Dorsolateral prefrontal cortex (tissue), 122 donors: ENCODE measurements at places on chromosomes 7 and 10.

DNA sequence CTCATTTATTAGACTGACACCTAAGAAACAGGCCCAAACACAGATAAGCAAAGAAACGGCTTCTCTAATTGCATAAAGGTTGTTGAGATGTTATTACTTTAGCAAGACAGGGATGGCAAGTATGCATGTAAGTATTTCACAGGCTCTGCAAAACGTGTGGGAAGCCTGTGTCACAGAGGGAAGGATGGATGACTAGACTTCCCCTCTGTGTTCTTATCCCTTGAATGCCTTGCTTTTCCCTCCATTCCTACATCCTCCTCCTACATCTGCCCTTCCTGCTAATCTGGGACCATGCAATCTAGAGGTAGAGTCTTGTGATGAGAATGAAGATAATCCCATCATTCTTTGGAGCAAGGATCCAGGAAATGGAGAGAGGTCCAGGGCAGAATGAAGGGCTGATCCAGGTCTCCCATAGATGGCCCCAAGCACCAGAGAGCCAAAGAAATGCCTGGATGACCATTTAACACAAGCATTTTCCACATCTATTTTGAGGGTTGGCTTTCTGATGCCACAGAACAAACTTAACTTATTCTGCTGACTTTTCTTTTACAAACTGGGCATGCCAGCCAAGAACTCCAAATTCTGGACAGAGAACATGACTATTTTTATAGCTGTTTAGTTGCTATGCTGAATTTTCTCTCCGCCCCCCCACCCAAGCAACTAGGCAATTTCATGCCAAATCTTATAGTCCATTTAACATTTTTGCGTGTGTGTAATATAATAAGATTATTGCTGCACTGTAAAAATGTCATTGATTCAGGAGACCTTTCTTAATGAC lies 48.1 kb downstream of the NRP1 start:
- no peak for DNase-seq

DNA sequence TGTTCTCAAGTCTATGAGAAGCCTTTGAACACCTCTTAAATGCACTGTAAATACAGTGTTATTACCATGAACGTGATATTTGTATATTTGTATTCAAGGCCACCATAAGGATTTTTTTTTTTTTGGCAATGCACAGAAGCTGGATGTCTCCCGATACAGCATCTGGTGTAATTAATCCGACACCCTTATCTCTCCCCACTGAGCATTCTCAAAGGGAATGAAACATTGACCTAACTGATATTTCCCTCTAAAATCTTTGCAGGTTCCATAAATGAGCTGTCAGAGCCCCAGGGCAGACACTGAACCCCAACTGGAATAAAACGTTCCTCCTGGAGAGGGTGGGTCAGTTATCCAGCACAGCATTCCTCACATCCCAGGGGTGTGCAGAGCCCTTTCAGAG lies 316.6 kb downstream of the PAXIP1 start:
- no peak for DNase-seq

GRCh38 chr7:5296611-5297226 lies 14.0 kb downstream of the SLC29A4 start:
- no peak for DNase-seq

GRCh38 chr10:815338-816090 lies 116.0 kb downstream of the LARP4B start:
- no peak for DNase-seq

DNA sequence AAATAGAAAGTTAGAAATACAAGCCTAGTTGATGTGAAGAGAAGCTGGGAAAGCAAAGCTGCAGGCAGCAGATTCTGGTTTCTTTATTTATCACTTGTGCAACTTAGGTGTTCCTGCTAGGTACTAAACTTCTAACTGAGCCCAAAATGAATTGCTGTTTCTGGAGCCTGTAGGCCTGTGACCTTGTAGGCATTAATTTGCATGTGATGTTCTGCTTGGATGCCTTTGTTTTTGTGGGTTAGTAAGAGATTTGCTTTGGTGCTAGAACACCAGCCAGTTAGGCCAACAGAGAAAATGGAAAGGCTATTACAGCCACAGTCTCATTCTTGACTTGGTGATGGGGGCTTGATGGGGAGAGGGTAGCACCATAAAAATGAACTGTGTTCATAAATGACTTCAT lies 370.7 kb downstream of the PPP1R3A start:
- no peak for DNase-seq

GRCh38 chr10:42867571-42867970 lies 85.0 kb downstream of the BMS1 start:
- no peak for DNase-seq

DNA sequence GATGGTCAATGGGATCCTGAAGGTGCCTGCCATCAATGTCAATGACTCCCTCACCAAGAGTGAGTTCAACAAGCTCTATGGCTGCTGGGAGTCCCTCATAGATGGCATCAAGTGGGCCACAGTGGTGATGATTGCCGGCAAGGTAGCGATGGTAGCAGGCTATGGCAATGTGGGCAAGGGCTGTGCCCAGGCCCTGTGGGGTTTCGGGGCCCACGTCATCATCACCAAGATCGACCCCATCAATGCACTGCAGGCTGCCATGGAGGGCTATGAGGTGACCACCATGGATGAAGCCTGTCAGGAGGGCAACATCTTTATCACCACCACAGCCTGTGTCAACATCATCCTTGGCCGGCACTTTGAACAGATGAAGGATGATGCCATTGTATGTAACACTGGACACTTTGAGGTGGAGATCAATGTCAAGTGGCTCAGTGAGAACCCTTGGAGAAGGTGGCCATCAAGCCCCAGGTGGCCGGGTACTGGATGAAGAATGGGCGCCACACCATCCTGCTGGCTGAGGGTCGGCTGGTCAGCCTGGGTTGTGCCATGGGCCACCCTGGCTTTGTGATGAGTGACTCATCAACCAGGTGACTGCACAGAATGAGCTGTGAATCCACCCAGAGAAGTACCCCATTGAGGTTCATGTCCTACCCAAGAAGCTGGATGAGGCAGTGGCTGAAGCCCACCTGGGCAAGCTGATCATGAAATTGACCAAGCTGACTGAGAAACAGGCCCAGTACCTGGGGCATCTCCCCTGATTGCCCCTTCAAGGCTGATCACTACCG lies 63.0 kb upstream of the ANTXRL start:
- peak; percentile 29 for DNase-seq

DNA sequence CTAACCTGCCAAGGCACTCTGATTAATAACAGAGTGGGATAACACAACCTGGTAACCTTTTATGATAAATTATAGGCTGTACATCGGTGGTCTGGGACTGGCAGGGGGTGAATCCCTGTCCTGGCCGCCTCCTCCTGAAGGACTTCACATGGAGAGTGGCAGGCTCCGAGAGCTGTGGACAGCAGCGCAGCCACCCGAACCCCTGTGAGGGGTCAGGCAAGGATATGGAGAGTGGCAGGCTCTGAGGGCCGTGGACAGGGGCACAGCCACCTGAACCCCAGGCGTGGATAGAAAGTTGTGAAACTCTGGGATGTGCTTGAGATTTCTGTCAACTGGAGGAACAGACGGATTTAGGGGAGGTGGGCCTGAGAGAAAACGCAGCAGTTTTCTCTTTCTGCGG lies 107.0 kb upstream of the MGMT start:
- no peak for DNase-seq

- no peak for DNase-seq
These were observed 665.8 kb downstream of the SORCS1 start for GRCh38 chr10:106498675-106499074.

DNA sequence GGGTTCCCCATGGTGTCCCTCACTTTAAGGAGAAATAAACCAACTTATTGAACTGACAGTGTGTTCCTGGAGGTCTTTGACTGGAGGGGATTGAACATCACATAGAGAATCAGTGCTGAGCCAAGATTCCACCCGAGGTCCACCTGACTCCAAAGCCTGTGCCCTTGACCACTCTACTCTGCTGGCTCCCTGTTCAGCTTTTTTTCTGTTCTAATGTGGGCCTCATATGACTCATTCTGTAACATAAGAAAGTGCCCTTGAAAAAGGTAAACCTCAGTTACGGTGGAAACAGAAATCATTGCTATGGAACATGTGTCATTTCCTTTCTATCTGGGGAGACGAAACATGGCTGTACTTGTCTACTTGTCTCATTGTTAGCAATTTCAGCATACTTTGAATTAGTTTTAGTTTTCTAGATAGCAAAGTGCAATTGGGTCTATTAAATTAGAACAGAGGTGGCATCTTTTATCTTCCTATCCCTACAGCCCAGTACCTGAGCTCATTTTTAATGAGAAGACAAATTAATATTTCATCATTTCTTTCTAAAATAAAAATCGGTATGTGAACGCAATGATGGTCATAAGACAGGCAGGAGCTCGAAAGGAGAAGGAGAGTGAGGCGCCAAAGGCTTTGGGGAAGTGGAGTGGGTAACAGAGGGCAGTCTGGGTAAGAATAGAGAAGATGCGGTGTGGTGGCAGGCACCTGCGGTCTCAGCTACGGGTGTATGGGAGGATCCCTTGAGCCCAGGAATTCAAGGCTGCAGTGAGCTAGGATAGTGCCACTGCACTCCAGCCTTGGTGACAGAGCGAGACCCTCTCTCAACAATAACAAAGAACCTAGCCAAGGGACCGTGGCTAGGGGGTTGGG lies 1.5 kb downstream of the GSDME start:
- DNase-seq: no peak

DNA sequence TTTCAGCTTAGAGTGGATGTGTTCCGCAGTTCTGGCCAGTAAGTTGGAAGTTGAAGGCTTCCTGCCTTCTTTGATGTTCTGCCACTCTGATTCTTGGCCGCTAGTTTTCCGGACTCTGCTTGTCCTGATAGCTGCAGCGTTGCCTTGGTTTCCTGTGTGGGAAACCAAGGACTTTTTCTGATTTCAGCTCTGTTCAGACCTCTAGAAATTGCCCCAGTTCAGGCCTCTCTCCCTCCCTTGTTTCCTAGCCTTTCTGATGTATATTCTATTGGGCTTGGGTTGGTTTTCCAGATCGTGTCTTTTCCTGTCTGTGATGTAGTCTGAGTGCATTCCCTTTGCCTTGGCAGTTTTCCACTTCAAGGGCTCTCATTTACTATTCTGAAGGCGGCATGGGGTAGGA lies 318.7 kb downstream of the BBS9 start:
- DNase-seq: no peak

GRCh38 chr7:37825038-37825437 lies 23.4 kb upstream of the NME8 start:
- DNase-seq: no peak

GRCh38 chr10:122189185-122189584 lies 81.9 kb upstream of the BTBD16 start:
- DNase-seq: no peak

DNA sequence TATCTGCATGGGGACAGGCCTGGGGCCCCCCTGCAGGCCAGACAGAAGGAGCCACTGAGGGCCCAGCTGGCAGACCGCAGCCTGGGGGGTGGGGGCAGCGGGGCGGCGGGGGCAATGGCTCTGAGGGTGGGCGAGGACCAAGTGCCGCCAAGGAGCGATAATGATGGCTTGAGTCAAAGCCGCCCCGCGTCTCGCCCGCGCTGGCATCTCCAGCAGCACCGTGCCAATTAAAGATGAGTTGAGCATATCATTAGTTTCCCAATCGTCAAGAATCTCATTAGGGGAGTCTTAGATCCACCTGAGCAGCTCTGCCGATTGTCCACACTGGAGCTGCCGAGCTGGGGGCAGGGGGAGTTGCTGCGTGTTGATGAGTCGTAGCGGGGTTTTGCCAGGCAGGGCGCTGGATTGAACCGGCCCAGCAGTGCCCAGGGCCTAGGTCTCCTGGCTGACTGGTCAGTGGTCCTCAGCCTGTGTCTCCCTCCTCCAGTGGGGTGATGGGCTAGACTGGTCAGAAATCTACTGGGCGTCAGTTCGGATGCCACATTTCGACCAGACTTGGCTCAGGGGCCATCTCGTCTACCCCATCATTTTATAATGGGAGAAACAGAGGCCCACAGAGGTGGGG lies 41.0 kb upstream of the PSMG3 start:
- no peak for DNase-seq

GRCh38 chr7:122300956-122301833 lies 3.4 kb downstream of the FEZF1 start:
- no peak for DNase-seq

DNA sequence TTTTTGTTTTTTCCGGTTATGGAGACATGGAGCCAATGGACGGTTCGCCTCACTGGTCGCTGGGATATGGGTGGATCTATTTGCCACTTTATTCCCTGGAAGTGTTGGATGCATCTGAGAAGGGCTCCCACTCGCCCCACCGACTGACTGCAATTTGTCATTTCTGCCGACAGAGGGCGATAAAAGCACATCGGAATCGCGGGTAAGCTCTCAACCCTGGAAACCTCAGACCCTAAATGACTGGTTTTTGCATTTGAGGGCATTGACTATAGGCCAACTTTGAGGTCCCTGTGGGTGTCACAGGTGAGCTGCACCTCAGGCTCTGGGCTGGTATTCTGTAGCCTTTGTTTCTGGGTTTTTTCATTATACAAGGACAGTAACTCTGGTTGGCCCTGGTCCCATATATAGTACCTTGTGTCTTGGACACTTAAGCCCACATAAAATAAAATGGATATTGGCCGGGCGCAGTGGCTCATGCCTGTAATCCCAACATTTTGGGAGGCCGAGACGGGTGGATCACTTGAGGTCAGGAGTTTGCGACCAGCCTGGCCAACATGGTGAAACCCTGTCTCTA lies 11.9 kb upstream of the OPALIN start:
- peak; percentile 58 for DNase-seq

- no peak for DNase-seq
These were observed 58.3 kb downstream of the DPYSL4 start for GRCh38 chr10:132245056-132245455.

GRCh38 chr10:2948127-2948854 lies 119.1 kb upstream of the PFKP start:
- DNase-seq: no peak

- no peak for DNase-seq
These were observed 290.6 kb downstream of the PARD3 start for GRCh38 chr10:34524369-34525091.

DNA sequence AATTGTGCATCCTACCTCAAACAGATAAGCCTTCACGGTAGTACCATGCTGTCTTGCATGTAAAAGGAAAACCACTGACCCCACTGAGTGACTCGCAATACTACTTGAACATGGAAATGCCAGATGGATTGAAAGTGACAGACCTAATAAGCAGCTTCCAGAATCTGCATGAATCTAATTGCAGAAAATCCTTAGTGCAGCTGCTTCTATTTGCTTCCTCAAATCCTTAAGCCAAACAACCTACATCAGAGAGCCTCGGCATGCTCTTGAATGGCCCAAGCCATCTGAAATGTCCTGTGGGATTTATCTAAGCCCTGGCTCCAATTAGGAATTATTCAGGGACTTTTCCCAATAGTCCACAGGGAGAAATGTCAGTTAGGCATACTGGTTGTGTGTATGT lies 509.5 kb upstream of the CELF2 start:
- no peak for DNase-seq

GRCh38 chr7:107559864-107560263 lies 3.9 kb downstream of the COG5 start:
- DNase-seq: no peak

DNA sequence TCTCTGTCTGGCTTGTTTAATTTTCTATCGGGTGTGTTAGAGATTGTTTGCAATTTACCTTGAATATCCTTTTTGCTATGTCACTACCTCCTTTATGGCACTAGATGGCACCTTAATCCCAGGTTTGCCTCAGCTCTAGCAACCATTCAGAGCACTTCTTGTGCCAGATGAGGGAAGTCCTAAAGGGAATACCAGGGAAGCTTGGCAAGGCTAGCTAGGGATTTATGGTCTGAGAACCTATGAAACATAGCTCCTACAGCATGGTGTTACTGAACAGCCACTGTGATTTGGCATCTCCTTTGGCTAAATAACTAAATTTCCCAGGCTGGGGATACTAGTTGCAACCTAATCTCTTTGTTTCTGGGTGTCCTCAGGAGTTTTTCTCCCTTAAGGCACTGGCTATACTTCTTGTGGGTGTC lies 69.0 kb upstream of the VOPP1 start:
- peak; percentile 29 for DNase-seq

GRCh38 chr10:772227-772637 lies 82.8 kb upstream of the DIP2C start:
- DNase-seq: no peak
